ENCODE measurements at places on chromosomes 3 and 15. TPM values are rescaled to one million over a fixed set of nuclear protein-coding genes. Genes with fewer than 3 reads are reported as not detected.

GOLGA8Q gene
- total RNA-seq, result 1.9 TPM

DNA sequence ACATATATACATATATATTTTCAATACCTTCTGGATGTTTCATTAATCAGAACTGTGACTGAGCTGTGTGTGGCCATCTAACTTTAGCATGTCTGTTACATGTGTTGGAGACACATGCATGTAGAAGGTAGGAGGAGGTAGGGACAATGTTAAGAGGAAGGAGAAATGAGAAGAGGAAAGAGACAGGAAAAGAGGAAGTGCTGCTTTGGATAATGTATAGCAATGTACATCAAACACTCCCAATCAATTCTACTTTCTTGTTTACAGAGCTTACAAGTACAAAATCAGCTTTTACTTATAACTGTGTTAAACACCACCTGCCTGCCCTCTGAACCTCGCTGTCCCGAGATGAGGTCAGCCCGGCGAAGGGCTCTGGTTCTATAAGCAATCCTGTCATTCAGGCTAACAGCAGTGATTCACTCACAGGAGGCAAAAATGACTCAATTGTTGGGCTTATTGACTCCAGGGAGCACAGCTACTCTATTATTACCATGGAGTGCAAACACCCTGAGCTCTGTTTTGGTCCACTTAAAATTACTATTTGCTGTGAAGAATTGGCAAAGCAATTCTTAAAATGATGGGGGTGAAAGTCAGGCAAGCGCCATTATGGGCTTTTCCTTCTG lies 188.9 kb downstream of the MEIS2 start:
- peaks cover 46% of the 10 kb centered on the region for H3K4me1 ChIP-seq
- no peak overlapping the region for H3K4me3 ChIP-seq
- DNase-seq, result no peak
- no peaks in the 10 kb centered on the region for H3K27me3 ChIP-seq

DNA sequence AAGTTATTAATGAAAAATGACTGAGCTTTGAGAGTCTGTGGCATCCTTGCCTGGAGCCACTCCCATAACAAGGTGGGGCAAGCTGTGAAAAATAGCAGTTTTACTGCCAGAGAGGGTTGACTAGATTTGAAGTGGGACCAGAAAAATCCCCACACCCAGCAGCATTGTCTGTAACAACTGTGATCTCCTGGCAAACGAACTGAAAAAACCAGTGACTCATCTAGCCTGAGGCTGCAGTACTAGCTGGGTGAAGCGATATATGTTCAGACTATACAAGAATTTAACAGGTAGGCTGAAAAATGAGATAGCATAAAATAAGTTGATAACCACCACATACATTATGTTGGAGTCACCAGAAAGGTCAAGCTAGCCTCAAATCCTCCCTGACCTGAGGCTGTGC lies 64.0 kb downstream of the DPH6 start:
- H3K4me1 ChIP-seq, result peaks cover 34% of the 10 kb centered on the region
- H3K27me3 ChIP-seq, result no peaks in the 10 kb centered on the region
- peak overlapping the region; percentile 83 for H3K27ac ChIP-seq
- peaks cover 35% of the 10 kb centered on the region for H3K36me3 ChIP-seq

GRCh38 chr15:89126009-89126408 lies 37.8 kb downstream of the ABHD2 start:
- H3K4me1 ChIP-seq, result no peaks in the 10 kb centered on the region
- peaks cover 9% of the 10 kb centered on the region for H3K36me3 ChIP-seq
- no peak for DNase-seq
- no peak overlapping the region for H3K4me3 ChIP-seq
- no peaks in the 10 kb centered on the region for H3K27me3 ChIP-seq
